Renal pelvis (tissue), 12 donors: ENCODE measurements at places on chromosomes 5 and 9.

DNA sequence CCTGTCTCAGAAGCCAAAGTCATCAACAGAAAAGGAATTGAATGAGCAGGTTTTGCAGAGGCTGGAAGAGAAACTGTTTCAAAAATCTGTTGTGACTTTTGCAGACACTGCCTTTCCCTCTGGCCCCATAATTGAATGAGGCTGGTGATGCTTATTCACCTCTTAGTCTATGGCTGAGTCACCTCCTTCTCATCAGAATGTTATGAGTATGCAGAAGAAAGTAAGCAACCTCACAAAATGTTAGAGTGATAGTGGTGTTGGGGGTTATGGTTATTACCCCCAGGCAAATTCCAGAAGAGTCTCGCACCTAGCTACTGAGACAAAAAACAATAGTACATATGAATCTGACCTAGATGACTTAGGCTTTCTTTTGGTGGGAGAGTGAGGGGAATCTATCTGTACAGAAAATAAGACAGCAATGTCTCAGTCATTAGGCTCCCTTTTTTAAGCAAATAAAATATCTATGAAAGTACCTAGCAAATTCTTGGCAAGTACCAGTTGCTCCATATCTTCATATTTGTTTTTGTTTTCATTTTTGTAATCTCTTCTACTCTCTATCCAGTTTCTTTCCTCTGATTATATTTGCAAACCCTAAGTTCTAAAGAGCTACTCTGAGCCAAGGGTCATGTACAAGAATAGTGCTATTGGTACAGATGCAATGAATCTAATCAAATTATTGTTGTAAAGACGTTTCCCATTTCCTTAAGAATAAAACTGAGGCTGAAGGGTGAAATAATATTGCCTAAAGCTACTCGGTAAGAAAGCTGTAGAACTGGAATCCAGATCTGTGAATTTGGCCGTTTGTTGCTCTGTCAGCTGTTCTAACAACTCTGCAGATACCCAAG, 498.1 kb upstream of the TNC start:
- DNase-seq, result no peak

GRCh38 chr5:65157906-65158603, 323.7 kb downstream of the ADAMTS6 start:
- DNase-seq, result no peak

GRCh38 chr9:100926366-100926765, 102.2 kb upstream of the PLPPR1 start:
- DNase-seq, result no peak

DNA sequence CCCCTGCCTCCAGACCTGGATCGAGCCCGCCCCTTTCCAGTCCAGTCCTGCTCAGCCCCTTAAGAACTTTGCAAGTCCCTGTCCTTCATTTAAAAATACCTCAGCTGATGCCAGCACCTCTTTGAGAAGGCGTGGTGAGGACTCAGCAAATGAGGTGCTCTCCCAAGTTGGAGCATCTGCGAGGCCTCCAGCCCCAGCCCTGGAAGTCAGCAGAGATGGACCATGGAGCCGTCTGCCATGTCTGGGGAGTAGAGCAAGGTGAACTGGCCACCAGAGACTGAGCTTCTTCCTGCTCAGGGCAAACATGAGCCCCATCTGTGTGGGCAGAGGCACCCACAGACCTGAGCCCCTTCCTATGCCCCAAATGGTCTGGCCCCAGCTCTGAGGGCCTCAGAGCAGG, 71.5 kb downstream of the UBE2QL1 start:
- DNase-seq, result no peak

- no peak for DNase-seq
Measured at GRCh38 chr9:105141146-105141975, 103.1 kb upstream of the SLC44A1 start.

- DNase-seq, result no peak
Measured at GRCh38 chr5:71743155-71743554, 24.1 kb downstream of the CARTPT start.

DNA sequence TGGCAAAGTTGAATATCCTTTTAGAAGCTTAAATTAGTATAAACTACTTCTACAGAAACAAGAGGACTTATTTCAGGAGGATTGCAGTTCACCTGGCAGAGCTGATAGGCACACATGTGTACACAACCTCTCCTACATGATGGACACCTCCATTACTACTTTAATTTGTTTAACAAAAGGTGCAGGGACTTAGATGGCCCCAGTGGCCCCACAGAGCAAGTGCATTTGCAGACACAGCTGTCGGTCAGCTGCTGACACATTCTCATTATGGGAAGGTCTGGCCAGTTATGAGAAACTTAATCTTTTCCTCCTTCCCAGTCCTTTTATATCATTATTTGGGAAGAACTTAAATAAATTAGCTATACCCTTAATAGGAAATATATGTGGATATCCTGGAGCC, 28.3 kb downstream of the TDRD7 start:
- no peak for DNase-seq

DNA sequence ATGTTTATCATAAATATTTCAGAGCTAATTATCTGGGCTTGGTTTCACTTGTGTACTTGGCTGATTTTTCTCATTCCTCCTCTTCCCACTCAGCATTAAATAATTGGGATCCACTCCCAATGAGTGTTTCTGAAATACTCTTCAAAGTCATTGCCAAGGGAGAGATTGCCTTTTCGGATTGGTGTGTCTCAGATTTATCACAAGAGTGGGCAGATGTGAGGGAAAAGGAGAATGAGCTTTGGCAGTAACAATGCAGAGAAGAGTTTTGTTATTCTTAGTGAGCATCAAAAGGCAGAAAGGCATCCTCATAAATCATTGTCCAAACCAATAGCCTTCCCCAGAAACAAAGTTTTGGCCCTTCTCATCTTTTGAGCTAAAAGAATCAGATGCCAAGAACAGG, 79.2 kb downstream of the SEMA5A start:
- no peak for DNase-seq

DNA sequence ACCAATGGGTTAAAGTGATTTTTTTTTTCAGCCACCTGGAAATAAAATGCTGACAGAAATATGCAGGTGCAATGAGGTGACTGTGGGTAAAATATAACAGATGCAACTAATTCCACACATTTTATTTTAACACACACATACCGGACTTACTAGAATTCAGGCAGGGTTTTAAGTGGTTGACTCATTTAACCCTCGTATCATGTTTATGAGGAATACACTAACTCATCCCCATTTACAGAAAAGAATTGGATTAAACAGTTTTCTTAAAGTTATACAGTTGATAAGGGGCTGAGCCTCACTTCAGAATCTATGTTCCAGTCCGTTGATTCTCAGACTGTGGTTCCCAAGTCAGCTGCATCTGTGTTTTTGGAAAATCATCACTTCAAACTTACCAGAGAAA, 207.5 kb downstream of the CHSY3 start:
- DNase-seq, result no peak

DNA sequence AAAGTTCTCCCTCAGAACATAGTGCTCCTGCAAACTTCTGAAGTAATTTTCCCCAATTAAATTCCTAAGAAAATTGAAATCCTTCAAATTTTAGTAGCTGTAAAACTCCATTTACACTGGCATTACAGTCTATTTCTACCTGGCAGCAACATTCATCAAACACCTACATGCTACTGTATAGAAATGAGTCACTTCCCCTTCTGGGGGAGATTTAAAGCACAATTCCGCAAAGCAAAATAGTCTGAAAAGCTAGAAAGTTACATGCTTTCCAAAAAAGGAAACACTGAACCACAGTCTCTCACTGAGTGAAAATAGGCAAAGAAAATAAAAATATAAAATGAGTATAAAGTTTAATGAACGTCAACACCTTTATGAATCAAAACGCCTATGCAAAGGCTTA, 43.3 kb downstream of the MCTP1 start:
- DNase-seq, result no peak

DNA sequence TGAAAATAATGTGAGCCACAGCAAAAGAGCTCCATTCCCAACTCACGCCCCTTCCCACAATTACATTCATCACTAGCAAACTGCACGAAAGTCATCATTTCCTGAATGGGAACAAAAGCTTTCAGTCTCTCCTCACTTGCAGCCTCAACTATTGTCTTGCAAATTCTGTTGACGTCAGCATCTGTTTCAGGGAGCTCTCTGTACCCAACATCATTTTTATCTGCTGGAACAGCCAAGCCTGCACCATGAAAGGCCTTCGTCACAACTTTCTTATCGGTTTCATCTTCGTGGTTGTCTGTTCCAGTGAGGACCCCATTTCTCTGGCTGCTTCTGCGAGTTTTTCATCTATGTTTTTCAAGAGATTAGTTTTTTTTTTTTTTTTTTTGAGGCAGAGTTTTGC, 14.3 kb upstream of the RNF130 start:
- no peak for DNase-seq

DNA sequence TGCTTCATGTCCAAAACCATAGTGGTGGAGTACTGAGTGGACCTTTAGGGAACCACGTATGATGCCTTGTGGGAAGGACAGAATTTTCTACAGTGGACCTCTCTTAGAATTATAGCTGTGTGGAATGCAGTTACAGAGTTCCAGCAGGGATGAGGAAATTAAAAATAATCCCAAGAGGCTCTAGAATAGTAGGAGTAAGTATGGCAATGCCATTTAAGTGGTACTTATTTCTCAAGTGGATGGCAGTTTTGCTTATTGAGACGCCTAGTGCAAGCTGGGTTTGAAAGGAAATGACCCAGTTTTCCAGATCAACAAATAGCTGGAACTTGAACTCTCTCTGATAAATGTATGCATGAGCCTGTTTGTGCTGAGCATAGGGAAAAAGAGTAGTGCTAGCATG, 431.6 kb downstream of the PRR16 start:
- DNase-seq, result no peak

DNA sequence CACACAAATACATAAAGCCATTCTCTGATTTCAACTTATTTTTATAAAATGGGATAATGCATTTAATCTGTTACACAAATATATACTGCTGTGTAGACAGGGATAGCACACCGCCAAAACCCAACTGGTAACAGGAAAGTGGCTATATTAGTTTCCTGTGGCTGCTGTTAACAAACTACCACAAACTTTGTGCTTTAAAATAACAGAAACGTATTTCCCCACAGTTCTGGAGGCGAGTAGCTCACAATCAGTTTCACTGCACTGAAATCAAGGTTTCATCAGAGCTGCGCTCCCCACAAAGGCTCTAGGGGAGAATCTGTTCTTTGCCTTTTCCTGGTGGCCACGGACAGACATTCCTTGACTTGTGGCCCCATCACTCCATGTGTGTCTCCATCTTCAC, 94.0 kb downstream of the MLLT3 start:
- DNase-seq, result no peak
